GM06990 (cell line): ENCODE measurements at places on chromosomes 7 and 10.
A peak's percentile ranks its signal among the peaks of the same experiment; 100 is the strongest.

DNA sequence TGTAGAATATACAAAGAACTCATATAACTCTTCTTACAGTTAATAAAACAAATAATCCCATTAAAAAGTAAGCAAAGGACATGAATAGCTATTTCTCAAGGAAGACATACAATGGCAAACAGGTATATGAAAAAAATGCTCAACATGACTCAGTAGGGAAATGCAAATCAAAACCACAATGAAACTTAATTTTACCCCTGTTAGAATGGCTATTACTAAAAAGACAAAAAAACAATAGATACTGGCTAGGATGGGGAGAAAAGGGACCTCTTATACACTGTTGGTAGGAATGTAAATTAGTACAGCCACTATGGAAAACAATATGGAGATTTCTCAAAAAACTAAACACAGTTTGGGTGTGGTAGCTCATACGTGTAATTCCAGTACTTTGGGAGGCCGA, 37.8 kb downstream of the HERPUD2 start:
- no peak for DNase-seq

DNA sequence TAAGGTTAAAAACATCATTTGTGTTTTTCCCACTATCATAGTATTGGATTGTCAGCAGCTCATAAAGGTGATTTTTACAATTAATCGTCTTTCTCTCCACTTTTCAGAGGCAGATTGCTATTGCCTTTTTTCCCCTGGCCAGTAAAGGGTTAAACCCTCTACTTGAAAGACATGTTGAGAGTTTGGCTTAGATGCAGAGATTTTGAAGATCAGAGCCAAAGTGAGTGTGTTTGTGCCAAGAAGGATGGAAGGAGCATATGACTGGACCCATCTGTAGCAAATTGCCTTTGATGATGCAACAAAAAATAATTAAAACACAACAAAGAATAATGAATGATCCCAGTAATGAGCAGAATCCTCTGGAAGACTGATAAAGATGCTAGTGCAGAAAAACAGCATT, 373.1 kb downstream of the MALRD1 start:
- DNase-seq: no peak

GRCh38 chr7:113810080-113810744, 108.6 kb downstream of the PPP1R3A start:
- no peak for DNase-seq

DNA sequence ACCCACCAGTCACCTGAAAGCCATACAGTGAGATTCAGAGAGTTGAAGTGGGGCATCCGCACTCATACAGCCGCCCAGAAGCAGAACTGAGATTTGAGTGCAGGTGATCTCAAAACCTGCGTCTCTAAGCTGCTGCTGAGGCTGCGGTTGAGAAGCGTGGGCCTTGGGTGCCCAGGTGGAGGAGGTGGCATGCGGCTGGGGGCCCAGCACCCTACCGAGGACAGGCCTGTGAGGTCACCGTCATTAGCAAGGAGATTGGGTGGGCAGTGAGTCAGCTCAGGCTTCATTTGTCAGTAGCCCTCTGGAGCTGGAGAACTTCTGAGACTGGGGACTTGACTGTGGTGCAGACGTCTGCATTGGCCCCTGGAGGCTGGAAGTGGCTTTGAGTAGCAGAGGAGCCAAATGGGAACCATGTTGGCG, 29.8 kb downstream of the ZMIZ1 start:
- peak; percentile 74 for DNase-seq

DNA sequence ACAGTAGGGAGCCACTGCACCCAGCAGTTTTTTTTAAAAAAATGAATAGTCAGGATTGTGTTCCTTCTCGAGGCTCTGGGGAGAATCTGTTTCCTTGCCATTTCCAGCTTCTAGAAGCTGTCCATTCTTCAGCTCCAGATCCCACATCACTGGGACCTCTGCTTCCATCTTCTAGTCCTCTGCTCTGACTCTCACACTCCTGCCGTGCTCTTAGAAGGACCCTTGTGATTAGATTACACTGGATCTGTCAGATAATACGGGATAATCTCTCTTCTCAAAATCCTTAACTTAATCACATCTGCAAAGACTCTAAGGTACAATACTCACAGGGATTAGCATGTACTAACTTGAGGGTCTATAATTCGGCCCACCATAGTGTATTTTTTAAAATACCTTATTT, 158.9 kb upstream of the SP4 start:
- no peak for DNase-seq

DNA sequence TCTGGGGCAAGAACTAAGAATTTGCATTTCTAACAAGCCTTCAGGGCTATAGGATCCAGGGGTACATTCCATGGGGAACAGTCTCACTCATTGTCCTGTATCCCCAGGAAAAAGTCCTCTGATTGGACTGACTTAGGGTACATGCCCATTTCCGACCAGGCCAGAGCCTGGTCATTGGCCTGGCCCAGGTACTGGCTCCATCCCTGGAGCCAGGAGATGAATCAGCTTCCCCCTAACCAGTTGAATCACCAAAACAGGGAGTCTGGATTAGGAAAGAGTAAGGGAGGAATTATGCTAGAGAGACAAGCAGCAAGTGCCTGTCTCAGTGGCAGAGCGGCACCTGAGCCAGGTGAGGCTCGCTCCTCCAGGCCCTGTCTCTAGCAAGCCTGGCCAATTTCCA, 137.5 kb downstream of the FGFR2 start:
- no peak for DNase-seq

DNA sequence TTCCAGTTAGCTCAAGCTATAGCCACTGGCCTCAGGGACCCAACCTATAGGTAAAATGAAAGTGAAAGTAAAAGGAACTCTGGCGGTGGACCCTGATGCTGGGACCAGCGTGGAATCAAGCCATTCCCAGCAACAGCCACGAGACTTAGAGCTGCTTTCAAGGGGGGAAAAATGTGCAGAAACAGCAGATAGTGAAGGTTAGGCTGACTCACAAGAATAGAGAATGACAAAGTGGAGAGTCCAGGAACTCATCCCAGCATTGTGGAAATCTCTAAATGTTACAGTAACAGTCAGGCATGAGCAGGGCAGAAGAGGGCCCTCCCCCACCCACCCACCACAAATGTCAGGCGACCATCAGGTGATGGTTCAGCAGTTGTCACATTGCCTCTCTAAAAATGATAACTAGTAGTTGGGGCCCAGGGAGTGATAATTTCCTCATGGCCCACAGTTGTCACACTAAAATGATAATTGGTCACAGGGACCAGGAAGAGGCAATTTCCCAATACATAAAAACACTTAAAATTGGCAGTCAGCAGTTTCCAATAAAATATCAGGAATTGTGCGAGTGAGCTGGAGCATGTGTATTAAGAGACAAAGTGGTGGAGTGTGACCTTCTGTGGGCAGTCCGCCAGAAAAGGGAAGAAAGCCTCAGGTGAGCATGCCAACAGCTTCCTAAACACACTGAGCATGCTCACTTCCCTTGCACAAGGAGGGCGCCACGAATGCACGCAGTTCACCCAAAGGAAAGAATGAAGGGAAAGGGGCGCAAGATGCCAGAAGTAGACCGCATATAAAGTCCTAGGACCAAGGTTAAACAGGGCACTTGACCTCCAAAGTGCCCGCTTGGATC, 129.8 kb upstream of the PPP1R3A start:
- DNase-seq: no peak

- no peak for DNase-seq
Observed at GRCh38 chr7:154202002-154202401, 149.8 kb downstream of the DPP6 start.

DNA sequence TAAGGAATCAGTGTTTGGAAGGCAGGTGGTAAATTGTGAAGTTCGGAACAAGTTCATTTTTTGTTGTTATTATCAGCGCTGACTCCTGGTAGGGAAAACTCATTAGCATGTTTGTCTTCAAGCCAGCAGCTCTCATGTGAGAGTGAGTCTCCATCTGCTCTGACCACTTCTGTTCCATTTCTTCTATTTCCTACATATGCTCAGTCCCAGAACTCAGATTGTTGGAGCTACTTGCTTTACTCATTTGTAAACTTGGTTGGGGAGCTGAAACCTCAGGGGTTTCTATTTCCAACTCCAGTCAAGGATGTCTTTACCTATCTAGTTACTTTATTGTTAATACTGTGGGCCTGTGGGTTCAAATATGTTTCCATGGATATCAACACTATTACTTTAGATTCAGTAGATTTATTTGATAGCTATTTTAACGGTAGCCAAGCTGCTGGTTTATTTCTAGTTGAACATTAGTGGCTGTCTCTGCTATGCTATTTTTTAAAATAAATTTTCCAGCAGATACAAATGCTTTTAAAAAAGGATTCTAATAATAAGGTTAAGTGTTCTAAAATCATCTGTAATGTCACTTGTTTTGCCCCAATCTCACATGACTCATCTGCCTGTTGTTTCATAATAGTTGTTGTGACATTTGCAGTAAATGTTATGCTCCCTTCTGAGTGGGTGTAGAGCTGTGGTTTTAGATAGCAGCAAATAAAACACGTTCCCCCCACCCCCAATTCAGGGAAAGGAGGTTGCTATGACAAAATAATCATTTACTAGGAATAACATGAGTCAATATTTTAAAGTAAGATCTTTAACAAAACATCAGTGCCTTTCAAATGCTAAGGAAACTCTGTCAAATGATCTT, 143.3 kb downstream of the HDAC9 start:
- DNase-seq: no peak

GRCh38 chr10:26798298-26798697, 62.5 kb downstream of the ABI1 start:
- no peak for DNase-seq

GRCh38 chr7:123865517-123866117, 20.6 kb downstream of the HYAL4 start:
- DNase-seq: peak; percentile 14

DNA sequence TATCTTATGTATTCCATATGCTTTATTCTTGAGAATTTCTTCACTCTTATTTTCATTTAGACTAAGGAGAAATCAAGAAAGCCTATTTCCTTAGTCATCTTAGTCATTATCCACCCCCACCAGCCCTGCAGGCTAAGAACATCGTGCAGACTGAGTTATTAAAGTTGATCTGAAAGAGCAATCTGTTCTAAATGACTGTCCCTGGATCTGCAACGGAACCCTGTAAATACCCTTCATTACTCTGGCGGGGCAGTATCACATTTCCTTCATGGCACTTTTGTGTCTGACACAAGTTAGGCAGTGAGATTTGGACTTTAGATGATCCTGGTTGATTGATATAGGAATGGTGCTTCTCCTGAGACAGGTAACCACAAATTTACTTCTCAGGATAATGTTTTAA, 3.5 kb upstream of the MYPN start:
- no peak for DNase-seq

DNA sequence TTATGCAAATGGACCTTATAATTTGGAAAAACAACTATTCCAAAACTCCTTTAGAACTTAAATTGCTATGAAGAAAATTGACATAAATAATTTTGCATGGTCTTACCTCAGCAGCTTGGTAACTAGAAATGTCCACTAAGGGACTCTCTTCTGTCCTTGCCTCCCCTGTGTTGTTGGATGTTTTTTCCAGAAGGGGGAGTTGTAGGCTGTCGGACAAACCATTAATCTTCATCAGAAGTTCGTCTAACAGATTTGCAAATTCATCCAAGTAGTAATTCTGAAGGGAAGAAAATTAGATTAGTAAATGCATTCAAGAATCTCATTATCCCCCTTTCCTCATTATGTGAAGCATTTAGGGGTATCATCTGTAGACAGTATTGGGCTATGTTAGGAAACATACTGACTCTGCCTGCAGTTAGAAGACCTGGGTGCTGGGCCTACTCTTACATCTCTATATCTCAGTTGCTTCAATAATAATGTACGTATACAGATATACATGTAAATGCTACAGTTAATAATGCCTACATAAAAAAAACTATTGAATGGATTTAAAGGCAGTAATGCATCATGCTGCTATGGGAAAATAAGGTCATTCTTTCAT, 155.6 kb downstream of the PKD1L1 start:
- DNase-seq: no peak

GRCh38 chr7:148115308-148115707, 475.3 kb upstream of the C7orf33 start:
- no peak for DNase-seq

GRCh38 chr10:24462889-24463552, 254.1 kb downstream of the KIAA1217 start:
- DNase-seq: no peak
